Activated naive CD4-positive, alpha-beta T cell (primary cell): ENCODE measurements at places on chromosomes 2 and 18.
A peak's percentile ranks its signal among the peaks of the same experiment; 100 is the strongest.

GRCh38 chr2:135585586-135585985 is 54.3 kb downstream of the R3HDM1 start:
- no peak for DNase-seq

DNA sequence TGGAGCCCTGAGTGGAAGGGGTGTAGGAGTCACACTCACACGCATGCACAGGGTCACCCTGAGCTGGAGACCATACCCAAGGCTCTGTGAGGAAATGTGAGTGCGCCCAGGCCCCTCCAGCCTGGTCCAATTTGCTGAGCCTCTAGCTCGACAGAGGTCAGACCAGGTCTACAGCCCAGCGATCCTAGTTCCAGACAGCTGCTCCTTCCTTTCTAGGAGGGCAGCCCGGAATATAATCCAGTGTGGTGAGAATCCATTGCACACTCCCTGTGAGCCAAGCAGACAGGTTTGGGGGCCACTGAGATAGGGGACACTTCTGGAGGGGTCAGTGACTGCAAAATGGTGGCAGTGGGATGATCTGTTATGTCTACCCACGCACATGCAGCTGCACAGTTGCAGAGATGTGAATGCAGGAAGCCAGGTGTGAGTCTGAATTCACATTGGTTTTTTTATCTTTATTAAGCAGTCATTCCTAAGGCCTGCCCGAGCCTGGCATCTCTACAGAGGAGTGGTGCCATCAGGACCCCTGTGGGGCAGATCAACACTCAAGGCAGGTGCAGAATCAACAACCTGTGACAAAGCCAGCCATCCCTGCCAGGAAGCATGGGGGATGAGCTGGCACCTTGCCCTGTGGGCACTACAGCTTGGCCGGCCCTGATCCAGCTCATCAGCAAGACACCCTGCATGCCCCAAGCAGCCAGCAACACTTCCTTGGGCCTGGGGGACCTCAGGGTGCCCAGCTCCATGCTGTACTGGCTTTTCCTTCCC is at the start of gene GPR148:
Gene GPR148, plus strand, starts transcription at position 522 of the 768 bp plus-strand sequence. Its CDS starts 82 bp downstream, at position 604.
- DNase-seq, result no peak

- DNase-seq, result no peak
Measured at GRCh38 chr2:195407783-195408182, 249.2 kb upstream of the SLC39A10 start.

GRCh38 chr2:37917281-37918228 is 7.5 kb upstream of the RMDN2 start:
- no peak for DNase-seq

- no peak for DNase-seq
Measured at GRCh38 chr18:12769644-12770440, 67.0 kb downstream of the PSMG2 start.

DNA sequence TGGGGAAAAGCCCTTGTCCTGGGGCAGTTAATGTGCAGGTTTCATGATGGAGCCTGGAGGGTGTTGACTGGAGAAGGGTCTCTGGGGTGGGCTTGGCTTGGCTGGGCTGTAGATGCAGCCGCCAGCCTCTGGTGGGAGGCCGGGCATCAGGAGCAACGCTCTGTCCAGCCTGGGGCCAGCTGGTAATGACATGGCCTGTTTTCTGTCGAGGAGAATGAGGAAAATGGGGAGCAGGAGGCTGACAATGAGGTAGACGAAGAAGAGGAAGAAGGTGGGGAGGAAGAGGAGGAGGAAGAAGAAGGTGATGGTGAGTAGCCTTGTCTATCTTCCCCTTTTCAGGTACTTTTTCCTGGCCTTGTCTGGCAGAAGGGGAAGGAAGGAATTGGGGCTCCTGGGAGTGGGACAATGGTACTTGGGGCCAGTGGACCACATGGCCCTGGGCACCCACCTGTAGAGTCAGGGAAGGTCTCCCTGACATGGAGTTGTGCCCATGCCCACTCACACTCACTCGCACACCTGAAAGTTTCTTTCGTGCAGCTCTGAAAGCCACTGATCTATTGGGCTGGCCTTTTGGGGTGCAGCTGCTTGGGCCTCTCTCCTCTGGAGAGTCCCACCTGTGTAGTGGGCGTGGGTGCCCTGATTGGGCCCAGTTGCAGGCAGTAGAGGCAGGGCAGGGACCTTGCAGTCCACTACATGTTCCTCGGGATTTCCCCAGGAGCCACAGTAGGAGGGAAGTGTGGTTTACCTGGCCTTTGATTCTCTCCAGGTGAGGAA is 3.5 kb downstream of the PTMA start:
- DNase-seq, result no peak

DNA sequence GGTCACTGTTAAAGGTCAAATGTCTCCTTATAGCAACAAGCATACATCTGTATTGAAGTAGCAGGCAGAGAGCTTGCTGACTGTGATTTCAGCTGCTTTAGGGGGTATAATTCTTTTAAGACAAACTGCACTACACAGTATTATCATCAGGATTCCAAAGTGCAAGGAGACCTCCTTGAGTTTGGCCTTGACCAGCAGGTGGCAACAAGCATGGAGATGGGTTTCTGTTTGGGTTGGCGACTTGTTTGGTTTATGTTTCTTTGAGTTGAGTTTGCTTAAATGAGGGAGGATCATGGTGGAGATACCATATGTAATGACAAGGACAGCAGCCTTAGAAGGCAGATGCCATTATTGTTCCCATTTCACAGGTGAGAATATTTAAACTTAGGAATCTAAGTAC is 681.0 kb upstream of the ID2 start:
- DNase-seq, result no peak

DNA sequence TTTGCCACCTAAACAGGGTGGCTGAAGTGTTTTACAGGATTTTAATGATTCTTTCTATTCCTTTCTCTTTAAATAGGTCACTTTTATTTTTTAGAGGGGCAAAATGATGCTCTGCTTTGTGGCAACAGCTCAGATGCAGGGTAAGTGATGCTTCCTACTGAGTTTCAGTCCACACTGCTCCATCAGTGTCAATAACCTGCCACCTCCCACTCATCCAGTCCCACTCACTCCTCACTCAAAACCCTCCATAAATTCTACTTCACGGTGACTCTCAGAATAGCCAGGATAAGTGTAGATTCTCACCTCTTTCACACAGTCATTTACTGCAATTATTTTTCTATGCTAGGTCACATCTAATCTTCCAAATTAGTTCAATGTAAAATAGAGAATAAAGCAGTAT is 72.7 kb downstream of the SCN2A start:
- DNase-seq, result no peak

GRCh38 chr2:119683074-119683712 is 4.2 kb downstream of the TMEM177 start:
- DNase-seq, result no peak

- DNase-seq, result no peak
Measured at GRCh38 chr2:217951521-217952247, 51.1 kb downstream of the TNS1 start.

GRCh38 chr2:10934308-10934978 is 22.7 kb downstream of the KCNF1 start:
- DNase-seq, result no peak

DNA sequence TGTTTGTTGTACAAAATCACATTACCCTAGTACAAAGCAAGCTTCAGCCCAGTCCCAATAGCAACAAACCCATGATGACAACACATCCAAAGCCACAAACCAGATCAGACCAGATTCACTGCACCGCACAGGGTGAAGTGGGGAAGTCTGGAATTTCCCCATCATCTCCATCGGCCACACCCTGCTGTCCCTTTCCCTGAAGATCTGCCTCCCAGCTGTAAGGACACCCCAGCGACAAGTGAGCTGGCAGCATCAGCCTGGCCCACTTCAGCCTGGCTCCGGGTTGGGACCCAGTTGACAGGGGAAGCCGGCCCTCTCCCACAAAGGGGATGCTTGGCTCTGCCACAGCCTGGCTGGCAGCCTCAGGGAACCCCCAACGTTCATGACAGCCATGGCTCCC is 207.6 kb downstream of the MGAT5 start:
- no peak for DNase-seq

GRCh38 chr2:70258532-70258875 is 567 bp downstream of the PCYOX1 start:
- no peak for DNase-seq

DNA sequence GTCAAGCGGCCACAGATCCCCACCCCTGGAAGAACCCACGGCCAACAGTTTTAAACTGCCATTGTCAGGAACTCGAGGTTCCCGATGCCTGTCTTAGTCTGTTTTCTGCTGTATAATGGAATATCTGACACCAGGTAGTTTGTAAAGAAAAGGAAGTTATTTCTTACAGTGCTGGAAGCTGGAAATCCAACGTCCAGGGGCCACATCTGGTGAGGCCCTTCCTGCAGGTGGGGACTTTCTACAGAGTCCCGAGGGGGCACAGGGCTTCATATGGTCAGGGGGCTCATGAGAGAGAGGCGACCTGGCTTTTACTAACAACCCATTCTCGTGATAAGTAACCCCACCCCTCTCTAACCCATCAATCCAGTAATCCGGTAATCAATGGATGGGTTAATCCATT is 501.6 kb upstream of the MYT1L start:
- no peak for DNase-seq

DNA sequence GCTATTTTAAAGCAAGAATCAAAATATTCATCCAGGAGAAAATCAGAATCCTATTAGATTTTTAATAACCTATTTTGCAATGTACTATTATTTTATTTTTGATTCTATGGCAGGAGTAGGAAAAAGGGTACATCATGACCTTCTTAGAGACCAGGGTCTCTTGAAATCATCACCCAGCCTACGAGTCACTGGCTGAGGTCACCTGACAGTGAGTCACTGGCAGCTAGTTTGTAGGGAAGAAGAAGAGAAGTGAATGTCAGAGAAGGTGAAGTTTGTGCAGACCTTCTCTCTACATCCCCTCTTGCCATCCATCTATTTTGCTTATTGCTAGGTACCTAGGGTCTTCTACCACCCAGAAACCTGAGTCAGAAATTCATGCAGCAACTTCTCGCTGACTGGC is 144.2 kb downstream of the ALK start:
- no peak for DNase-seq

DNA sequence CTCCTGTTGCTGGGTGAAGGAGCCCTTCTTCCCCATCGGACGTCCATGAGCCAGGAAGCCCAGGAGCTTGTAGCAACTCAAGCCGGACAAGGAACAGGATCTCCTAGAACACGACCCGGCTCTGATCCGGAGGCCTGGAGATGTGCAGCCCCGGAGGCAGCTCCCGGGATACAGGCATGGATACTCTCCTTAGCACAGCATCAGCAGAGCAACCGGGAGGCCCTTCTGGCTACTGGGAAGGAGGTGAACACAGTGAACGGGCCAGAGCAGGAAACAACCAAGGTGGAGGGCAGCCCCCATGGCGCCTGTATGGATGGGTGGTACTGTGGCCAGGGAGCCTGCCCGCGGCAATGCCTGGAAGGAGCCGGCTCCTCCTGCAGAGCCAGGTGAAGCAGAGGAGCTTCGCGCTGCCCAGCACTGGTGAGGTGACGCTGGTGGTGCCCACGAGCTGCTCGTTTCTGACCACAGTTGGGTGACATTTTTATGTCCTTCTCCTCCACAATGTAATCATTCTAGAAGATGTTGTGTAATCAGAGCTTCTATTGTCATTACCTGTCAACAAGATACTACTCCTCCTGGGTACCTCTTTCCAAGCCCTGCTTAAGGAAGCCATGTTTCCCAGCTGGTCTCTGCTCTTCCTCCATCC is 94.3 kb downstream of the TWIST2 start:
- no peak for DNase-seq

GRCh38 chr18:38944446-38945024 is 1378.9 kb upstream of the CELF4 start:
- peak; percentile 0 for DNase-seq

DNA sequence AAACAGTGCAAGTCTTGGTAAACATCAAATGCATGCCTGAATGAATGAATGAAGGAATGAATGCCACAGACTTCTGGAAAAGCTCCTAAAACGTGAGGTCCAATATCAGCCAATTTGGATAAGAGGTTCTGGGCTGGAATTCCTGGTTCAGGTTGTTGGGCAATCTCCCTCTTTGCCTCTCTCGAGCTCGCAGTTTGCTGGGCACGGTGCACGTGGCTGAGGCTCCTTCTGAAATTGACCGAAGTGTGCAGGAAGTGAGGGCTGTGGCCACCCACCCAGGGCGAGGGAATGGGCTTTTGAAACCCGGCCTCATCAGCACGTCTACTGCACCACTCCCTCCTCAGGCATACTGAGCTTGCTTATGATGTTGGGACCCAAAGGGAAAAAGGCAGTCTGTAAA is 288.8 kb upstream of the HS6ST1 start:
- no peak for DNase-seq

GRCh38 chr18:78727057-78727739 is 252.4 kb upstream of the SALL3 start:
- DNase-seq, result no peak

DNA sequence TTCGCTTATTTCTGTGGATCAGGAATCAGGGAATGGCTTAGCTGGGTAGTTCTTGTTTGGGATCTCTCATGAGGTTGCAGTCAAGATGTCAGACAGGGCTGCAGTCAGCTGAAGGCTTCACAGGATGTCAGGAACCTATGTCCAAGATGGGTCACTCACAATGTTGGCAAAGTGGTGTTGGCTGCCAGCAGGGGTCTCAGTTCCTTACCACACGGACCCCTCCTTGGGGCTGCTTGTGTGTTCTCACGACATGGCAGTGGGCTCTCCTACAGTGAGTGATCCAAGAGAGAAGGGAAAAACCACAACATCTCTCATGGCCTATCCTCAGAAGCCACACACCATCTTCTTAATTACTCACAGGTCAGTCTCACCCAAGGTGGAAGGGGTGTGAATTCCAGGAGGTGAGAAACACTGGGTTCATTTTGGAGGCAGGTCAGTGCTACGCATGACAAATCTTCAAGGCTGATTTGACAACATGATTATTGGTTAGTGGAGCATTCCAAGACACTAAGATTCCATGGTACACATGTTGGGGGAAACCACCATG is 1.3 kb upstream of the ANTXR1 start:
- DNase-seq, result no peak

DNA sequence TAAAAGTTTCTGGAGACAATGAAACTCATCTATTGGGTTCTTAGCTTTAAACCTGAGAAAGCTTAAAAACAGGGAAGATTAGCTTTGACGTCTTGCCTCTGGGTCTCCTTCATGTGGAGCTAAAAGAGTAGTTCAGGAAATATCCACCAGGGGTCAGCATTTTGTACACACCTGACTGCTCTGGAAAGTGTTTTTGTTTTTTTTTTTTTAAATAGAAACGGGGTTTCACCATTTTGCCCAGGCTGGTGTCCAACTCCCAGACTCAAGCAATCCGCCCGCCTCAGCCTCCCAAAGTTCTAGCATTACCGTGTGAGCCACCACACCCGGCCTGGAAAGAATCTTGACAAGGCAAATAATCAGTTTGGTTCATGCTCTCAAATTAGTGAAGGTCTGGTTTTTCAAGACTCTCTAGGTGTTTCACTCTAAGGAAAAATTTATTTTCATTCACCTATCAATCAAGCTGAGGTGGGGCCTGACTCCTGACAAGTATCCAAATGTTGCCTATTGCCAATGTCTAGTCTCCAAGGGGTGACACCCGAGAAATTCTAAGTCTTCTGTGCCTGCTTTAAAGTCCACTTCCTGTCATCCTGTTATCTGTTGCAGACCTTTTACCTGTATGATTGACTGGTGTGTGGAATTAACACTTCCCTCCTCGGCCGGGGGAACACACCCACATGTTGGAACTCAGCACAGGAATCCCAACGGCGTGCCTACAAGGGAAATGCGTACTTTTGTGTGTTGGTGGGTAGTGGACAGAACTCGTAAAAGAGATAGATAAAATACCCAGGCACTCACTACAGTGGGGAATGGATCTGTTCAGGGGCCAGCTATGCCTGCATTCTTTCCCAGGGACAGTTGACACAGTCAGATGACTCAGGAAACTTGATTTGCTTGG is 11.3 kb downstream of the IL1RN start:
- no peak for DNase-seq
